ENCODE measurements at places on chromosomes 7 and 10.

GRCh38 chr10:113498997-113499396 is 53.9 kb upstream of the HABP2 start:
- DNase-seq, result no peak

DNA sequence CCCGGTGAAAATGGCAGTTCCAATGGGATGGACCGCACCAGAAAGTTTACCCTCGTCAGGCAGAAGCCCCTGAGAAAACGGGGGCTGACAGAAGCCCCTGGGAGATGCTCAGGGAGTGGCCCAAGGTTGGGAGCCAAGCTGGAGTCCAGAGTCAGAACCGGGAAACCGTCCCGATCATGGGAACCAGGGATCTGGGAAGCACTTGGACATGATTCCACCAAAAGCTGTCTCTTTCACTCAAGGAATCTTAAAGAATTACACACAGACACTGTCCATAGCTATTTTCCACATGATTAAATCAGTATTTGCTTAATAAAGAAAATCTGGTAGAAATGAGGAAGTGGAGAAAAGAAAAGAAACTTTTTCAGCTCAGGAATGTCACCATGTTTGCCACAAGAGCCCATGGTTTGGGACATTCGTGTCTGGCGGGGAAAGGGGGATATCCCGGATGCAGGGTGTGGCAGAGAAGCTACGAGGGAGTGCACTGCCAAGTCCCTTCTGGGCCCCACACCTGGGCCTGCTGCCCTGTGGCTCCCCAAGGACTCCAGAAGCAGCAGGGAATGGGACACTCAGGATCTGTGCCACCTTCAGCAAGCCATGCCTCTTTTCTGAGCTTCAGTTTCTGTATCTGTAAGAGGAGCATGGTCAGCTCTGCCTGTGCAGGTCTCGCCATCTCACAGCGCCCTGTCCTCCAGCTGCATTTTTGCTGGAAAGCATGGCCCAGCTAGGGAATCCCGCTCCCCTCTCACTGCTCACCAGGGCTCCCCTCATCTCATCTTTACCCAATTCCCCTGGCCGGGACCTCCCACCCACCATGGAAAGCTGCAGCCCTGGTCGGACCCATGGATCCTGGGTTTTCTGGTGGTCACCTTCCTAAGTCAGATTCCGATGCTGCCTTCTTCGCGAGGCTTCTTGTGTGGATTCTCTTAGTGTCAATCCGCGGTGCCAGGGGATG is 225.1 kb upstream of the GRB10 start:
- DNase-seq, result no peak

- no peak for DNase-seq
Observed at GRCh38 chr10:97916586-97916985, 66.9 kb downstream of the GOLGA7B start.

GRCh38 chr10:436911-437665 is 252.4 kb downstream of the DIP2C start:
- DNase-seq, result no peak

DNA sequence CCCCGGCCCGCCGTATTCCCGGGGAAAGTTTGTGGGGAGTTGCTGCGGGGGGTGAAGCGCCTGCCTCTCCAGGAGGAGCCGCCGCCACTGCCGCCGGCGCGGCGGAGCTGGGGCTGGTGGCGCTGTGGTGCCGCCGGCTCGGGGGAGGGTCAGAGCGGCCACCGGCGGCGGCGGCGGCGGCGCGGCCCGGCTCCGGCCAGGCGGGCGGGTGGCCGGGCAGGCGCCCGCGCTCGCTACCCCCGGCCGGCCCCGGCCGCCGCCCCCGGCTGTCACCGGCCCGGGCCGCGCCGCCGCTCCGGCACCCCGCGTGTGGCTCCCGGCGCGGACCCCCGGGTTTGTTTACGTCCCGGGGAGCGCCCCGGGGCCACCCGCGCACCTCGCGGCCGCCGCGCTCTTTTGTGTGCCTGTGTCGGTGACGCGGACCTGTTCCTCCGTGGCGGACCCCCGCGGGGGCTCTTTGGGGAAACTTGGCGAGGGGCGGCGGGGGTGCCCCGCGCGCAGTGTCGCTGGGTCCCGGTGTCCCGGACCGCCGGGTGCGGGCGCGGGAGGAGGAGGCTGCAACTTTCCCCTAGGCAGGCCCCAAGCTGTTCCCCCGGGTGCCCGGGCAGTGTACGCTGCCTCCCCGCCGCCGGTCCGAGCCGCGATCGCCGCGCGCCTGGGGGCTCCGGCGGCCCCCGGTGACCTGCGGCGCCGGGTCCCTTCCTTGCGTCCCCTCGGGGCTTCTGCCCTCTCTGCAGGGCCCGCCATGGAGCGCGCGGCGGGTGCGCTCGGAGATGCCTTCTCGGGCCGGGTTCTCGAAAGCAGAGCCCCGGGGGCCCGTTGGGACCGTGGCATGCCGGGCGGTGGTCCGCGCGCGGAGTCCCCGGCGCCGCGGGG is 593 bp upstream of the CUX1 start:
- no peak for DNase-seq

- DNase-seq, result no peak
Observed at GRCh38 chr10:26359670-26360069, 78.5 kb upstream of the APBB1IP start.

DNA sequence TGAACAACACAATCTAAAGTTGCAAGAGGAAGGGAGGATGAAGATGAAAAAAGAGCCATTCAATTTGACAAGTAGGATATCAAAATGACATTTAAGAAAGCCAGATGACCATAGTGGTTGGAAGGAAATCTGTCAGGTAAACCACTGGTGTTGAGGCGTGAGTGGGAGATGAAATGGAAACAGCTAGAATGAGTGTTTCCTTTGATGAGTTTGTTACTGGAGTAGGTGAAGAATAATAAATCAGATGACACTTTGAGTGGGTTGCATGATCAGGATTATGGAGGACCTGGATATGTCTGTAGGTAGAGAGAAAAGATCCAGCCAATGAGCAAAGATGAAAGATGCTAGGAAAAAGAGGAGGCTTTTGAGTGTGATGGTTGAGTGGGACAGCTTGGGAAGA is 33.1 kb downstream of the AKR1B1 start:
- no peak for DNase-seq

Data from skeletal muscle cell (primary cell).